Hypothalamus (tissue), 51 donors: ENCODE measurements at places on chromosomes 4 and X.

- DNase-seq = no peak
Measured at GRCh38 chr4:103424853-103425252, 226.7 kb upstream of the CENPE start.

- no peak for DNase-seq
Measured at GRCh38 chr4:37594099-37594498, 92.1 kb downstream of the RELL1 start.

DNA sequence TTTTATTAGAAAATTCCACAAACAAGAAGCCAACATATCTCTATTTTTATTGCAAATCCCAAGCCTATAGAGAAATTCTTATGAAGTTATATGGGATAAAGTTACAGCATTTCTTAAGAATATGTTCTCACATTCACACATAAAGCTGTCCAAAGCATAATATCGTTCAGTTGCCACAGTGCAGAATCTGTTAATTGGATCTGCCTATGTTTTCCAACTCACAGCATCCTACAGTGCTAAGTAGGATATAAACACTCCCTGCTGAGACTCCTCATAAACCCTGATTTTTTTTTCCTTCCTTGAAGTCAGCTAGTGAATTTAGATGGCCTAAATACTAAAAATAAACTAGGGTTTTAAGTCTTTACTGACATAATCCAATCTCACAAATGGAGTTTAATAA is 307.9 kb downstream of the PDGFC start:
- DNase-seq = no peak

GRCh38 chrX:152988536-152989291 is 5.2 kb downstream of the PNMA5 start:
- DNase-seq = no peak

DNA sequence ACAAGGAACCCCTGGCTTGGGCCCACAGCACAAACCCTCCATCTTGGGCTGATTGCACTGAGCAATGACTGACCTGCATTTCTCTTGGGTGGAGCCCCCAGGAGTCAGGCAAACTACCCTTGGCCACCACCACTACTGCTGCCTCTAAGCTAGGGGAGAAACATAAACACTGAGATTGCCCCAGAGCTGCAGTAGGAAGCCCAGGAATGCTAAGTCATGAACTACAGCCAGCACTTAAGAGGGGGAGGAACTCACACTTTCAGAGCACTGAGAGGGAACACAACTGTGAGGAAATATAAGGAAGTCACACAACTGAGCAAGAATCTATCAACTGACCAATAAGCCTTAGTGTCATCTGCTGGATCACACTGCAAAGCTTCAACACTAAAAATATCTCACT is 111.6 kb upstream of the PPP3CA start:
- no peak for DNase-seq

DNA sequence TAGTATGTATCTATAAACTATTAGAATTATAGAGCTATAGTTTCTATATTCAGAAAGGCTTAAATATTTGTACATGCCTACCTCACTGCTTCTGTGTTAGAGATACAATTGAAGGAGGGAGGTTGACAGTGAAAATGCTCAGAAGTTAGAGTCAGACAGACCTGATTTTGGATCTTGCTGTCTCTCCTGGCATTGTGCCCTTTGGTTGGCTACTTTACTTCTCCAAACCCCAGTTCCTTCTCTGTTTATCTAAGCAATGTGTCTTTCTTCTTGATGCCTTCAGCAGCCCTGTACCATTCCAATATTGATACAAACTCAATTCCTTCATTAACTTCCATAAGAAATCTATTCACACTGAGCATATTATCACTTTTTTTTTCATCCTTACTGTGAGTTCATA is 28.7 kb downstream of the CCNG2 start:
- DNase-seq = no peak

- DNase-seq = no peak
Measured at GRCh38 chr4:177555007-177555574, 112.9 kb upstream of the AGA start.

- DNase-seq = no peak
Measured at GRCh38 chr4:140955641-140956040, 177.6 kb downstream of the RNF150 start.

DNA sequence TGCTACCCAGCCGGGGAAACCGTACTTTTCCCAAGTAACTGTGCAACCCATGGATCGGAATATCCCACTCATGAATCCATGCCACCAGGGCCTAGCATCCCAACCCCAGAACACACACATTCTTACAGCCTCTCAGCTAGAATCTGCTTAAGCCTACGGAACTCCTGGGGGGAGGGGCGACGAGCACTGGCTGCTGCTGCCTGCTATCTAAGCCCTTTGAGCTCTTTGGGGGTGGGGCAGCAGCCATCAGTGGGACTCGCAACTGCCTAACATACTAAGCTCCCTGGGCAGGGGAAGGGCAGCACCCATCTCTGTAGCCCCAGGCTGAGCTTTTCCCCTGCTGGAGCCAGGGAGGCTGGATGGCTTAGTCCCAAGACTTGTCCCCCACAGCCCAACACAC is 28.6 kb downstream of the NUDT10 start:
- DNase-seq = no peak

GRCh38 chr4:151236036-151236435 is 40.9 kb upstream of the PRSS48 start:
- no peak for DNase-seq

- DNase-seq = no peak
Measured at GRCh38 chr4:55546506-55546755, 278 bp downstream of the CLOCK start.

DNA sequence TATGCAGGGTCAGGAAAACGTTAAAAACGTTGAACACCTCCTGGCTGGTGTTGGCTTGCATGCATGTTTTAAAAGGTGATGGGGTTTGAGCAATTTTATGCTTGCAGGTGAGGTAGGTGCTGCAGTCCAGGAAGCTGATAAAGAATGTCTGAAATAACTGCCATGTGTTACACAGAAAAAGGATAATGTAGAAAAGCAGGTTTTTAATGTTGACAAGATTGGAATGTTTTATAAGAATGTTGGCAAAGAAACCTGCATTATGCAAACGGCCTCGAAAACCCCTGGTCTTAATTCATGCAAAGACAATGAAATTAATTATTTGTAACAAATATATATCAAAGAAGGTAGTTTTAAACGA is 723.7 kb upstream of the AGA start:
- no peak for DNase-seq

DNA sequence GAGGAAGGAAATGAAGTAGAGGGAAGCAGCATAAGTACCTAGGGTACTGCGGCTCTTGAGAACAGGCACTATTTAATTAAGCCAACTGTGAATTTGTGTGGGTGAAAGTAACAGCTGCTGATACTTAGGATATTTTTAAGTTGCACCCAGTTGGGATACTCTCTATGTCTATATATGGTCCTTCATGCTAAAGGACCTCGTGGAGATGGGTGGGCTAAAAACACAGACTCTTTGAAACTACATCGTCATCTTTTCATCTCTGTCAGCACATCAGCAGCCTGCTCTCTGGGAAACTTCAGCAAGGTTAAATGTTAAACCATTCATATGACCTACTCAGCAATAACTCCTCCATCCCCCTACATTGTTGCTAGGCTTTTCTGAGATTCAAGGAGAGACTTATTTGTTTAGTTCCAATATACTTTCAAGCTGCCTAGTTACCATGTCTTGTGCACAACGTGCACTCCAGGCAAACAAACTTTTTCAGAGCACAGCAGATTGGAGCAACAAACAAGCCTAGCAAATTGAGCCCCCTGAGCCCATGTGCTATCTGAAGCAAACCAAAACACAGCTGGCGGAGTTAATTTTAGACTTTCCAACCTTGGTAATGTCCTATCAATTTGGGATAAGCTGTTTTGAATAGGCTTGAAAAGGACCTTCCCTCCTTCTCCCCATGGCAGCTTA is 6.2 kb upstream of the MOB1B start:
- DNase-seq = no peak

DNA sequence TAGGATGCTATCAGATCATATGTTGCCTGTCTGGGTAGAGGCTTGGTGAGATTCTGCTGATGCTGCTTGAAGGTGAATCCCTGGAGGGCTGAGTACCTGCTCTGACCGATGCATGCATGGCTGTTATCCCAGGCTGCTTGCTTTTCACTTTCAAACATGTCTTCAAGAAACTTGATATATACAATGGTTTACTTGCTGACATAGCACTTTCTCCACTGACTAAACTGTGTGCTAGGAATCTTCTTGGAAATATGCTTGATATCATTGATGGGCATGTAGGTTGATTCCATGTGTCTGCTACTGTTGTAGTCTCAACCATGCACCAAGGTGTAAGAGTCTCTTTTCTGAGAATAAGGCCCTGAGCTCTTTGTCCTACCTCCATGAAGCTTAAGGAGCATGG is 79.6 kb upstream of the WDR1 start:
- no peak for DNase-seq

GRCh38 chr4:158728236-158728635 is 5.0 kb upstream of the PPID start:
- no peak for DNase-seq

GRCh38 chrX:23782455-23782854 is 518 bp upstream of the SAT1 start:
- DNase-seq = no peak

GRCh38 chrX:46220822-46221221 is 324.4 kb downstream of the ZNF674 start:
- no peak for DNase-seq

DNA sequence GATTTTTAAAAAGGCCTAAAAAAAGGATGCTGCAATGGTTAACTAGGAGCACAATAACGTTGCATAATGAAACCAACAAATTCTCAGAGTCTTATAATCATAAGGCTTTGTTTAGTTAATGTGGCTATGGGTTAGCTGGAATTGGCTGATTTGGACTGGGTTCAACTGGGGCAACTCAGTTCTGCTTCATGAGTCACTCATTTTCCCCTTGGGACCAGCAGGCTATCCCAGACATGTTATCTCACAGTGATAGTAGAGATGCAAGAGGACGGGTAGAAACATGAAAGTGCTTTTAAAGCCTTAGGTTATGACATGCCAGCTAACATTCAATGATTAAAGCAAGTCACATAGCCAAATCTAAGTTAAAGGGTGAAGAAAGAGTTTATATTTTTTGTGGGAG is 189.2 kb upstream of the GK2 start:
- no peak for DNase-seq

DNA sequence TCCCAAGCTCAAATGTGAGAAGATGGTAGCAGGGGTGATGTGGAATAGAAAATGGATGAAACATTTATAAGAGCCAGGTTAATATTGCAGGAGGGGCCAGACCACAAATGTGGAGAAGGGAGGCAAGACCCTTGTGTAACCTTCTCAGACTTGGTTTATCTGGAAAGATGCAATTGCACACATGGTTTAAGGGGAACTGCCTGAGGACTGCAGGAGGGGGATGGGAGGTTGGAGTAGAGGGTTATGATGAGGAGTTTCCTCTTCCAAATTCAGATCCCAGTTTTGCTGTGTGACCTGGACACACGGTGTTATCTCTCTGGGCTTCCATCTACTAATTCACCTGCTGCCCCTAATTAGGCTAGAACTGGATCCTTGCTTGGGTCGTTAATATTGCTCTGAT is 46.1 kb downstream of the RAB40AL start:
- DNase-seq = no peak

GRCh38 chr4:121712001-121712651 is 15.3 kb upstream of the ANXA5 start:
- DNase-seq = no peak
